ENCODE measurements at places on chromosomes 4 and X.

DNA sequence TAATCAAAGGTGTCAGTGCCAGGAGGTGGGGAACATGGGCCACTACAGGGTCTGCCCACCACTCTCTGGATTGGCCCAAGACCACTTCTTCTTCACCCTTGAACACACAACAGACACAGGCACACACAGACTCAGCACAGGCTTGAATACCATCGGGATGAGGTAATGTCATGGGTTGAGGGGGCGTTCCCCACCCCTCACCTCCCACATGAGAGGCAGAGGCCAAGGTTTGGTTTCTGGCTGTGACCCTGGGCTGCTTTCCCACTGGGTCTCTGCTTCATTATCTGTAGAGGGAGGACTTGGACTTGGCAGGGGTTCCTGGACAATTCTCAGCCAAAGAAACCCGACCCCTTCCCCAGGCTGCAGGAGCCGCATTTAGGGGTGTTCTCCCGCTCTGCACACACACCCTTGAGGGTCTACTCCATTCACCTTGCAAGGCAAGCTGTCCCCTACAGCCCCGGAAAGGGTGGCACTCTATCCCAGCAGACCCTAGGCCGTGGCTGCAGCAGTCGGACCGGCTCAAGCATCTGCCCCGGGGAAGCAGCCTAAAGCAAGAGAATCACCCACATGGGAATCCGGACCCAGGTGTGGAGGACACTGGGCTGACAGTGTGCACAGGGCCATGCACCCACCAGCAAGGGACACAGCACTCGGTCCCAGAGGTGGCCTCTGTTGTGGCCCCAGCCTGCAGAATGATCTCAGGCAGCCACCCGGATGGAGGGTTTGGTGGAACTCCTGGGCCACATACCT, 62.4 kb downstream of the TRMT44 start:
- DNase-seq: no peak

- DNase-seq: no peak
These were observed 175.5 kb downstream of the RAPGEF2 start for GRCh38 chr4:159278399-159278798.

DNA sequence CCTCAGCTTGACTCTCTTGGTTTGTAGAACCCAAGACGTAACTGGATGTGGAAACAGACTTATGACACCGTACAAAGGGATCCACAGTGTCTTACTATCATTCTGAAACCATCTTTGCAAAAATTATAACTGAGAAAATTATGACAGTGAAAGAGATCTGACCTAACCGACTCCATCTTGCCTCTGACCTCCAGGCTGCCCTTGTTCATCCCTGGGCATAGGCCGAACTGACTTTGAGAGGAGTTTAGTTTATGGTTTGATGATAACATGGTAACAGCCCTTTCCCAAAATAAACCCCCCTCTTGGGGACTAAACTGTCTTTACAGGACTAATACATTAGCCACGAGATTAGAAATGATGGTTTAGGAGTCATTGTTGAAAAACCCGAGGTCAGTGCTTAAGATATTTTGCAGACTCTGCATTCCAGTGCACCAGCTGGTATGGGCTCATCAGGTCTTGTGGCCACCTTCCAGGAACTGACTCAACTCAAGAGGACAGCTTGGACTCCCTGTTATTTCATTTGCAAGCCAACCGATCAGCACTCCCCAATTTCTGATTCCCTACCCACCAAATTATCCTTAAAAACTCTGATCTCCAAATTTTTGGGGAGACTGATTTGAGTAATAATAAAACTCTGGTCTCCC, 49.6 kb downstream of the CASP3 start:
- no peak for DNase-seq

DNA sequence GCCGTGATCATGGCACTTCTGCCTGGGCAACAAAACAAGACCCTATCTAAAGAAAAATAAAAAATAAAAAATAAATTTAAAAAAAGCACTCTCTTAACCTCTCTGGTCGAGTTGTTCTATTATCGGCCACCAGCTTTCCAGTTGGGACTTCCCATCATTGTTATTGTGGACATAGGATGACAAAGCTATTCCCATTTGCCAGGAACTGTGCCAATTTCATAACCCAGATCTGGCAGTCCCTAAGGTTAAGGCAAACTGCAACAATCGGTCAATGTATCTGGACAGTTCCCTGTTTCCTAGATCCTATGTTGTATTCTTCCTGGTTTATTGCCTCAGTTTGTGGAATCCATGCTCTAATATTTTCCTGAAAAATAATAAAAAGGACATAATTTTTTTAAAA, 17.8 kb upstream of the ANXA5 start:
- DNase-seq: no peak

- no peak for DNase-seq
These were observed 62.7 kb downstream of the PRPS1 start for GRCh38 chrX:107691024-107691448.

- DNase-seq: no peak
These were observed at the start of gene FHL1 for GRCh38 chrX:136147315-136147901. Gene FHL1 (plus strand): TSS chrX:136147533.

- no peak for DNase-seq
These were observed 109.9 kb downstream of the ZNF330 start for GRCh38 chr4:141330616-141331015.

GRCh38 chr4:144906181-144906925, 191.6 kb downstream of the ANAPC10 start:
- DNase-seq: no peak

- DNase-seq: no peak
These were observed 54.5 kb downstream of the CPLX1 start for GRCh38 chr4:771464-771863.

- DNase-seq: no peak
These were observed 241.8 kb downstream of the GRIA3 start for GRCh38 chrX:123425904-123426303.

DNA sequence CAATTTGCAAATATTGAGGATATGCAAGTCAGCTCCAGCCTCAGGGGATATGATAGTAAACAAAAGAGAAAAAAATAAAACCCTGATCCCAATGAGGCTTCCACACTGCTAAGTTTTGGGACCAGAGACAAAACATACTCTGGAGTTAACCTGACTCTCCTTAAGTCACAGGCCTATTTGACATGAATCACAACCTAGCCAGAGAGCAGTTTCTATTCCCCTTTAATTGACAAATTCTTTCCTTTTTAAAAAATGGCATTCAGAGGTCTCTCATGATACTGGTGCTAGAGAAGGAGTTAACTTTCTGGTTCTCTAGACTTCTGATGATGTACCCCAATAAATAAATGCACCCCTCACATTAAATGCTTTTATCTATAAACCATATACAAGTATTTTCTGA, 8.8 kb downstream of the ACSL1 start:
- no peak for DNase-seq

DNA sequence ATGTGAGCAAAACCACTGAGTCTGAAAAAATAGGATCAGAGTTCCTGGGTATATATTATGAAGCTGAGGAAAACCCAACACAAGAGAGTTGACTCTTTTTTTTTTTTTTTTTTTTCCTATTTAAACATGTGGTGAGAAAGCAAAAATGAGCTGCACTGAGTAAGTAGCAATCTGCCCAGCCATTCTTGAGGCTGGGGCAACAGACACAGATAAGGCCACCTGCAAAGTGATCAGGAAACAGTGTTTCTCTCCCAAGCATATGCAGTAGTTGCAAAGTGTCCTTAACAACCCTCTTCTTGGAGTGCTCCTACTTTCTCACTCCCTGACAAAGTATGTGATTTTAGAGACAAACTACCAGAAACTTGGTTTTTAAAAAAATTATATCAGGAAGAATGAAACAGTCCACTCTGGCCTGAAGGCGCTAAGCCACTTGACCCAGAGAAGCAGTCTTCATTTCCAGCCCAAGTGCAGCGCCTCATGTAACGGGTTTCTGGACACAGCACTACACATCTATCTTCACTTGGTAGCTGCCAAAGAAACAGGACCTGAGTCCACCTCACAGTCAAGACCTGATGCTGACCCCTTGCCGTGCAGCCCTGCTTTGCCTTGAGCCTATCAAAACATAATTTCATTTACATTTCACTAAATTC, 124.6 kb upstream of the MAP3K15 start:
- no peak for DNase-seq

GRCh38 chr4:157012781-157013180, 41.2 kb upstream of the PDGFC start:
- DNase-seq: no peak

DNA sequence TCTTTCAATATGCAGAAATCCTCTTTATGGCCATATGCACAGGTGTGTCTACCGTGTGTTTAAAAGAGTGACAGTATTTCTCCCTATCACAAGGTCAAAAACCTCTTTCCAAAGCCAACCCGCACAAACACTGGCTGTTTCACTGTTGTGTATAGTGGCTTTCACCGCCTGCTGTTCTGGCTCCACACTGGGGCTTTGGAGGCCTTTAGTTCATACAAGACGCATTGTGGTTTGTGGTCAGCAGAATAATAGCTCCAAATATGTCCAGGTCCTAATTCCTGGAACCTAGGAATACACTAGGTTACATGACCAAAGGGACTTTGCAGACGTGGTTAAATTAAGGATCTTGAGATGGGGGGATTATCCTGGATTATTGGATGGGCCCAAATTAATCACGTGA, 40.7 kb upstream of the FAM9A start:
- DNase-seq: no peak
